ENCODE measurements at places on chromosomes 3 and 15. TPM values are rescaled to one million over a fixed set of nuclear protein-coding genes. Genes with fewer than 3 reads are reported as not detected.

The TEX264 gene
- total RNA-seq: 57.4 TPM

The PPP1R14D gene
- total RNA-seq: not detected

The PLCH1 gene
- total RNA-seq: 5.8 TPM

The MB21D2 gene
- 23.0 TPM for total RNA-seq

The SLC15A2 gene
- 6.5 TPM for total RNA-seq

The HES1 gene
- 132 TPM for total RNA-seq

The XCR1 gene
- total RNA-seq: 0.27 TPM

The FNDC3B gene
- 113 TPM for total RNA-seq

The RPL29 gene
- 1,184 TPM for total RNA-seq

DNA sequence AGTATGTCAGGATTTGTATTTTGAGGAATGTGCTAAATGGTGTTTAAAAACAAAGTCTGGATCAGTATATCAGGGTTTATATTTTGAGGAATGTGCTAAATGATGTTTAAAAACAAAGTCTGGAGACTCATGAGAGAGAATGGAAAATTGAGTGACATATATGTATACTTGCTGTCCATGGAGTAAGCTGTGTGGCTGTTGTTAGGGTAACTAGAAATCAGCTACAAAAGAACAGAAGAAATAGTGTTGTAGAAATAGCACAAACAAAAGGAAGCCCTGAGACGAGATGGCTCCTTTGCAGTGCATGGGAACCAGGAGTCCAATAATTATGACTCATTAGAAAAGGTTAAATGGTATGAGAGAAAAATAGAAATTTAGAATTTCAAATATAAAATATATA, 282.7 kb upstream of the MANF start:
- H3K36me3 ChIP-seq: no peaks in the 10 kb centered on the region
- no peak overlapping the region for H3K27ac ChIP-seq
- H3K4me1 ChIP-seq: no peaks in the 10 kb centered on the region
- no peaks in the 10 kb centered on the region for H3K27me3 ChIP-seq
- H3K4me3 ChIP-seq: no peak overlapping the region

GRCh38 chr15:63920504-63921175, 86.9 kb upstream of the HERC1 start:
- no peak overlapping the region for H3K27ac ChIP-seq
- H3K36me3 ChIP-seq: no peaks in the 10 kb centered on the region
- no peak overlapping the region for H3K4me3 ChIP-seq
- no peak for DNase-seq

DNA sequence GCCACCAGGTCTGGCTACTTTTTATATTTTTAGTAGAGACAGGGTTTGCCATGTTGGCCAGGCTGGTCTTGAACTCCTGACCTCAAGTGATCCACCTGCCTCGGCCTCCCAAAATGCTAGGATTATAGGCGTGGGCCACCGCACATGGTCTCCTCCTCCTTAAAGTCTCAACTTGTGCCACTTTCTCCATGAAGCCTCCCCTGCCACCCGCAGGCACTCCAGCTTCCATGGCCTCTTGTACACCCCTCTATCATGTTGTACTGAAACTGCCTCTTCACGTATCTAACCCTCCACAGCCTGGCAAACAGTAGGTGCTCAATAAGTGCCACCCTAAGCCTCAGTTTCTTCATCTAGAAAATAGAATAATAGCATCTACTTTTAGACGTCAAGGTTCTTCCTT, 39.9 kb downstream of the ISG20 start:
- H3K4me1 ChIP-seq: peaks cover 10% of the 10 kb centered on the region
- no peak overlapping the region for H3K27ac ChIP-seq
- H3K4me3 ChIP-seq: no peak overlapping the region
- no peaks in the 10 kb centered on the region for H3K36me3 ChIP-seq

DNA sequence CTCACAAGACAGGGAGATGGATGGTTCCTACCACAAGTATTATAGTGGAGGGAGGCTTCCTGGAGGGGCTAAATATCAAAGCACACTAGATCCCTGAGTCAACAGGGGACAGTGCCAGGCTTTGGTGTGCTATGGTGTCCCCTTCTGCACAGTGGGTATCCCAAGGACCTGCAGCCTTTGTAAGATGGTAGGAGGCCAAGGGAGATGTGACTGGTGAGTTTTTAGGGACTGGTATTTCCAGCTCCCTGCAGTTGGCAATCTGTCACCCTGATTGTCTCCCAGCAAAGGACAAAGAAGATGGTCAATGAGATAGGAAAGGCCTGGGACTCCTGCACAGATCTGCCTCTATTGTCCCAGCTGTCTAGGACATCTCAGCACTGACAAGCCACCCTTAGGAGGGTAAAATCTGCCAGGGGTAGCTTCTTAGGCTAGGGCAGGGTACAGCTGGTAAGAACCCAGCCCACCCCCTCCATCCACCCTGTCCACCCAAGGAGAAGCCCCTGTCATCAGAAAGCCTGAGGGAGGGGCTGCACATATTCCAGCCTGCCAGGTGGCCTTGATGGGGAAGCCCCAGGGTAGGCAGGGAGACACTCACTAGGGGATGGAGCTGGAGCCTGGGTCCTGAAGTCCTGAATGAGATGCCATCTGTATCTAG, 631 bp downstream of the CYP1A1 start:
- no peak for DNase-seq
- no peak overlapping the region for H3K4me3 ChIP-seq
- H3K27ac ChIP-seq: peak overlapping the region; percentile 57
- peaks cover 7% of the 10 kb centered on the region for H3K4me1 ChIP-seq
- H3K36me3 ChIP-seq: no peaks in the 10 kb centered on the region

- DNase-seq: no peak
- no peak overlapping the region for H3K4me3 ChIP-seq
- H3K36me3 ChIP-seq: no peaks in the 10 kb centered on the region
- H3K4me1 ChIP-seq: peaks cover 18% of the 10 kb centered on the region
- H3K27ac ChIP-seq: peak overlapping the region; percentile 18
Observed at GRCh38 chr3:48708481-48708889, 8.5 kb downstream of the IP6K2 start.

- no peaks in the 10 kb centered on the region for H3K4me1 ChIP-seq
- H3K36me3 ChIP-seq: no peaks in the 10 kb centered on the region
- no peak overlapping the region for H3K4me3 ChIP-seq
- DNase-seq: no peak
Observed at GRCh38 chr3:16379838-16380237, 114.8 kb downstream of the OXNAD1 start.

DNA sequence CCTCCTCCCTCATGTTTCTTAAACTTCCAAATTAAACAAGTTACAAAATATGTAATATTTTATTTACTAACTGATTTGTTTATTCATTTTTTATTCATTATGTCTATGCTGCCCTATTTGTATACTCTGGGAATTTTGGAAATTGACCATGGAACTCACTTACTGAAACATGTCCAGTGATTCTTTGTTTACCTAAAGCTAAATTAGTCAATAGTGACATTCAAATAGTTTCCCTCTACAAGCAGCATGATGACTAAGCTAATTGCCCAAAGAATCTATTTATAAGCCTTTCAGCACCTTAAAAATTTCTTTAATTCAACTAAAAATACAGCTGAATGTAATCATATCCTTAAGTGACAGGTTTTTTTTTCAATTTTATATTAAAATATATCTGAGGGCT, 437.7 kb downstream of the SI start:
- H3K27ac ChIP-seq: no peak overlapping the region
- no peaks in the 10 kb centered on the region for H3K27me3 ChIP-seq
- H3K36me3 ChIP-seq: no peaks in the 10 kb centered on the region
- H3K4me1 ChIP-seq: no peaks in the 10 kb centered on the region

DNA sequence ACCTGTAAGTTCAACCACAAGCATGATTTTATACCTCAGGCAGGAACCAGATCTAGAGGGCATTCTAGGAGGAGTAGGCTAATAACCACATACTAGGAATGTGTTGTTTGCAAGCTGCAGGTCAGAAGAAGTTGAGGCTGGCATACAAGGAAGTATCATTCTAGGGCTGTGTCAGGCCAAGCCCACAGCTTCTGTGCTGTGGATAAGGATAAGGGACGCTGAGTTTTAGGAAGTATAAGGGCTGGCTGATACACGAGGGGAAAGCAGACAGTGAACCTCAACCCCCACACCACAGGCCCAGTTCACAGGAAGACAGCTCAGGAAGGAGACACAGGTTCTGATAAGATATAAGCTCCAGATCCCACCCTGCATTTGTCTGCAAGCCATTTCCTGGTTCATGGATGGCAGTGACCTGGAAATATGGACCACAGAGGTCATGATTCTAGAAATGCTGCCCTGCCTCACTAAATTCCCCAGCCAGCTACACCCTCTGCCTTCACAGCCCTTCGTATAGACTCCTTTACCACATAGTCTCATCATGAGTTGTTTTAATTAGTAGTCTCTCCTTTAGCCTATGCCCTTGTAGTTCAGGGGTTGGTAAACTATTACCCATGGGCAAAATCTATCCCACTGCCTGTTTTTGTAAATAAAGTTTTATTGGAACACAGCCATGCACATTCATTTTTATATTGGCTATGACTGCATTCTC, 260.7 kb downstream of the OPA1 start:
- no peak for DNase-seq
- no peak overlapping the region for H3K4me3 ChIP-seq
- H3K36me3 ChIP-seq: no peaks in the 10 kb centered on the region
- peaks cover 35% of the 10 kb centered on the region for H3K4me1 ChIP-seq

GRCh38 chr3:43867436-43868072, 176.8 kb downstream of the ABHD5 start:
- no peaks in the 10 kb centered on the region for H3K36me3 ChIP-seq
- H3K27me3 ChIP-seq: no peaks in the 10 kb centered on the region
- peaks cover 49% of the 10 kb centered on the region for H3K4me1 ChIP-seq
- H3K27ac ChIP-seq: peak overlapping the region; percentile 23
- H3K4me3 ChIP-seq: no peak overlapping the region

DNA sequence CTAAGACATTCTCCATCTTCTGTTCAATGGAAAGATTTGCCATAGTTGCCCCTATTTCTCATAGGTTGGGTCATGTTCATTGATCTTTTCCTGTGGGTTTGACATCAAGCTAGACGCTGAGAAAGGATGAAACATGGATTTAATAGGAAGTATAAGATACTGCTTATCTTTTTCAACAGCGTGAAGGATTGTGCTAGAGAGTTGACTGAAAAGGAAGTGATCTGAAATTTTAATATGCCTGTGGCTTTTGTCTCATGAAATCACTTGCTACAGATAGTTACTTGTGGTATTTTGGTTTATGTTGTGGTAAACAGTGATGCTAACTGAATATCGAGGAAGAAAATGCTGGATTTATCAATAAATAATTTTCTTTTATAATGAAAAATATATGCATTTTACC, 442.9 kb downstream of the EDEM1 start:
- no peaks in the 10 kb centered on the region for H3K36me3 ChIP-seq
- no peak overlapping the region for H3K27ac ChIP-seq
- DNase-seq: no peak
- no peak overlapping the region for H3K4me3 ChIP-seq
- no peaks in the 10 kb centered on the region for H3K27me3 ChIP-seq
- H3K4me1 ChIP-seq: no peaks in the 10 kb centered on the region

- H3K4me3 ChIP-seq: no peak overlapping the region
- H3K36me3 ChIP-seq: no peaks in the 10 kb centered on the region
- H3K27ac ChIP-seq: no peak overlapping the region
- no peaks in the 10 kb centered on the region for H3K4me1 ChIP-seq
Observed at GRCh38 chr3:166484470-166484869, 647.2 kb upstream of the BCHE start.

DNA sequence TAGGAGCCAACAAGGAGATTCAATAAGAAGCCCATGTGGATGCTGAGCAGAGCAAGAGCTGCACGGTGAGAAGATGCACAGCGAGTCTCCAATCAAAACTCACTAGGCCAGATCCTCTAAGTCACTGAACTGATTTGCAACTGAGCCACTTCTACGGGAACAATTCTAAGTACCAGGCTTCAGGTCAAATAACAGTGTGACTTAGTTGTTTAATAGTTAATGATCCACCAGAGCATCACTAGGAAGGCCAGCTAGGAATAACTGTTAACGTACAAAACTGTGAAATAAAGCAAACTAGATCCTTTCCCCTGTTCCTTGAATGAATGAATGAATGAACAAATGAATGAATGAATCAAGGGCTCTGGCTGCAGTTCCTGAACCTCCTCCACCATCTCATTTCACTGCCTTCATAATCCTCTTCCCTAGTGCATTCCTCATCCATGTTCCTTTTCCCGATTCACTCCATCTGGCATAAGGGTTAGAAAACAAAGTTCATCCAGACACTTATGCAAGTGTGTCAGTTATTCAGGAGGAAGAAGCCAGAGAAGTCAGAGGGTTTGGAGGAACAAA, 59.7 kb downstream of the ATP8B4 start:
- no peak overlapping the region for H3K4me3 ChIP-seq
- no peak for DNase-seq
- H3K4me1 ChIP-seq: no peaks in the 10 kb centered on the region
- H3K36me3 ChIP-seq: no peaks in the 10 kb centered on the region
- no peak overlapping the region for H3K27ac ChIP-seq
- no peaks in the 10 kb centered on the region for H3K27me3 ChIP-seq

DNA sequence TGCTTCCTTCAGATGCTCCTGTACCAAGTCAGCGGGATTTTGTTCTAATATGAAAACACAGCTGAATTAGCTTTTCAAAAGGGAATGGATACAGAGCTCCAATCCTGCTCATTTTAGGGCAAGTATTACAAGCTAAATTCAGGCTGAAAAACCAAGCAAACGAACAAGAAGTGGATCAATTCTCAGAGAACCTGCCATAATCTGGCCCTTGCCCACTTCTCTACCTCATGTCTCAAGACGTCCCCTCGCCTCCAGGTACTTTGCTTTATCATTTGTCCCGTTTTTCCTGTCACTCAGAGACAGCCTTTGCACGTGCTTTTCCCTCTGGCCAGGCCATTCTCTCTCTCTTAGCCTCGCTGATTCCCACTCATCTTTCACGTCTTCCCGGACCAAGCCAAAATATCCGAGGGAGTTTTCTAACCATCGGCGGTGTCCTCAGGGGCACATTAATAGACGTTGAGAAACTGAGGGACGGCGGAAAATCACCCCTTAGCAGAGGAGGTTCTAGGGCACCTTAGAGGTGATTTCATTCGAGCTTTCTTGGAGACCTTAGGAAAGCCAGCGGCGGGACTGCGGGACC, 654 bp downstream of the SUSD5 start:
- H3K36me3 ChIP-seq: no peaks in the 10 kb centered on the region
- peaks cover 5% of the 10 kb centered on the region for H3K4me1 ChIP-seq
- peak overlapping the region; percentile 42 for H3K4me3 ChIP-seq

- H3K27me3 ChIP-seq: no peaks in the 10 kb centered on the region
- H3K36me3 ChIP-seq: no peaks in the 10 kb centered on the region
- no peak for DNase-seq
- peak overlapping the region; percentile 42 for H3K27ac ChIP-seq
Observed at GRCh38 chr3:24689353-24689752, 194.7 kb upstream of the THRB start.

GRCh38 chr3:134917631-134918030, 122.6 kb downstream of the EPHB1 start:
- H3K27me3 ChIP-seq: no peaks in the 10 kb centered on the region
- H3K36me3 ChIP-seq: no peaks in the 10 kb centered on the region
- H3K27ac ChIP-seq: no peak overlapping the region
- DNase-seq: no peak
- no peak overlapping the region for H3K4me3 ChIP-seq

- no peak overlapping the region for H3K27ac ChIP-seq
- peaks cover 13% of the 10 kb centered on the region for H3K4me1 ChIP-seq
- H3K27me3 ChIP-seq: no peaks in the 10 kb centered on the region
- no peak for DNase-seq
Observed at GRCh38 chr15:96037584-96037983, 292.9 kb upstream of the NR2F2 start.

GRCh38 chr3:66037986-66038369, 740 bp downstream of the MAGI1 start:
- H3K36me3 ChIP-seq: no peaks in the 10 kb centered on the region
- H3K27ac ChIP-seq: peak overlapping the region; percentile 96
- peaks cover 19% of the 10 kb centered on the region for H3K4me1 ChIP-seq
- H3K4me3 ChIP-seq: peak overlapping the region; percentile 47

Data from hepatocyte (in vitro differentiated cells).